ENCODE measurements at places on chromosomes 12 and 14.

- no peak for DNase-seq
Observed at GRCh38 chr14:91523972-91524371, 13.9 kb upstream of the PPP4R3A start.

DNA sequence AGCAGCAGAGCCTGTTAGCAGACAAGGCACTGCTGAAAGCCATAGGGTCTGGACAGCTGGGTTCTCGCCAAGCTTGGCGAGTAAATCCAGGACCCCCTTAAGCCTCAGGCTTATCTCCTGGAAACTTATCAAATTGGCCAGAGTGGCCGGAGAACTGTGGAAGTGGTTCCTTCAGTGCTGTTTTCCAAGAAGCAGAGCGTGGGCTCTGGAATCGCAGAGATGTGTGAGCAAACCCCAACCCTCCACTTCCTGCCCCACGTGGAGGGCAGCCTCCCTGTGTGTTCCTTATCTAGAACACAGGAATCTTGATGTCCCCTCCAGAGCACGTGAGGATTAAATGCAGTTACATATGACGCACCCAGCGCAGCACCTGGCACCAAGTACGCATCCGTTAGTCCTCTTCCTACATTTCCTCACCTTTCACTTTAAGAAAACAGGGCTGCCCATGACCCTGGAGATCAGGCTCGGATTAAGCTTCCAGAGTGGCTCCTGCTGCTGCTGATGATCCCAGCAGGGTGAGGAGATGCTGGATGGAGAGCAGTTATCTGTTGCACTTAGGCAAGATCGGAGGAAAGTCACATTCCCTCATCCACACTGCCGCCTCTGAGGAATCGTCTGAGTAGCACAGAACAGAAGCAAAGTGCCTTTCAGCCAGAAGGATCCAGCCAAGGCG is 35.0 kb downstream of the MMAB start:
- no peak for DNase-seq

DNA sequence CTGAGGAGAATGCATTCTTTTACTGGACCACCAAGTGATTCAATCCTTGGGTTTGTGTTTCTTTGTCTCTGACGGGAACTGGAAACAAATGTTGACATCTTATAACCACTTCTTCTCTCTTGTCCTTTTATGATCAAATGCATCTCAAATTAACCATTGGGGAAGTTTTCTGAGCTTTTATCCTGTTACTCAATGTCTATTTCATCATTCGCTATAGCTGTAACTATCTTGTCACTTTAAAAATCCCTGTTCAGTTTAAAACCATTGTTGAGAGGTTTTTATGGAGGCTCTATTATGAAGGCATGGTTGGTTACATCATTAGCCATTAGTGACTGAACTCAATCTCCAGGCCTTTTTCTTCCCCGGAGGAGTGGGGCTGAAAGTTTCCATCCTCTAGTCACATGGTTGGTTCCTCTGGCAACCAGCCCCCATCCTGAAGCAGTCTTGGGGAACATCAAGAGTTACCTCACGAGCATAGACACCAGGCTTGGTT is 2.7 kb upstream of the CLEC6A start:
- DNase-seq: no peak

DNA sequence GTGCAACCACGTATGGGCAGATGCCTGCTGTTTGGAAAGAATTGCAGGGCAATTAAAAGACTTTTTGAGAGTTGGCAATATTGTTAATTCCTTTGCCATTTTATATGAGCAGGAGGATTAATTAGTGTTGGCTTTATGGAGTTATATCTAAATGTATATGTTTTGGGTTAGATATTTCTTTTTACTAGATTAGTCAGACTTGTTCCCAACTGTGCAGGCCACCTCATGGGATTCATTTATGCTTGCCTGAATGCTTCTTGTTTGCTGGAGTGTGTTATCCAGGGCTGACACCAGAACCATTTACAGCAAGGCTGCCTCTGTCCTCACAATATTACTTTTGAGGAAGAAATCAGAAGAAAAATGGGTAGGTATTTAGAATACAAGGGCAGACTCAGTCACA is 192.5 kb downstream of the KTN1 start:
- no peak for DNase-seq

- no peak for DNase-seq
Observed at GRCh38 chr14:56333359-56334292, 215.4 kb downstream of the PELI2 start.

DNA sequence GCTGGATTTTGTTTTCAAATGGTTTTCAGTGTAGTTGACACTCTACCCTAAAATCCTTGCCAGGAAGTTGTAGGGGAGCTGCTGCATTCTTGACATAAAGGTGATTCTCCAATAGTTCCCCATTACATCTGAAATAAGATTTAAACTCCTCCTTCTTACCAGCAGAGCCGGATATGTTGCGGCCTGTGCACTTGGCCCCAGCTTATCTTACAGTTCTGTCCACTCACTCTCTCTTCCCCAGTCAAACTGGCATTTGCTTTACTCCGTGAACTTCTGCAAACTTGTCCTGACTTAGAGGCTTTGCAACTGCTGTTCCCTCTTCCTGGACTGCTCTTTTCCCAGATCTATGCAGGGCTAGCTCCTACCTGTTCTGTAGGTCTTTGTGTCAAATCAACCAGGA is 929.5 kb downstream of the VRK1 start:
- no peak for DNase-seq

- no peak for DNase-seq
Observed at GRCh38 chr12:65655074-65655493, 169.2 kb upstream of the HMGA2 start.

DNA sequence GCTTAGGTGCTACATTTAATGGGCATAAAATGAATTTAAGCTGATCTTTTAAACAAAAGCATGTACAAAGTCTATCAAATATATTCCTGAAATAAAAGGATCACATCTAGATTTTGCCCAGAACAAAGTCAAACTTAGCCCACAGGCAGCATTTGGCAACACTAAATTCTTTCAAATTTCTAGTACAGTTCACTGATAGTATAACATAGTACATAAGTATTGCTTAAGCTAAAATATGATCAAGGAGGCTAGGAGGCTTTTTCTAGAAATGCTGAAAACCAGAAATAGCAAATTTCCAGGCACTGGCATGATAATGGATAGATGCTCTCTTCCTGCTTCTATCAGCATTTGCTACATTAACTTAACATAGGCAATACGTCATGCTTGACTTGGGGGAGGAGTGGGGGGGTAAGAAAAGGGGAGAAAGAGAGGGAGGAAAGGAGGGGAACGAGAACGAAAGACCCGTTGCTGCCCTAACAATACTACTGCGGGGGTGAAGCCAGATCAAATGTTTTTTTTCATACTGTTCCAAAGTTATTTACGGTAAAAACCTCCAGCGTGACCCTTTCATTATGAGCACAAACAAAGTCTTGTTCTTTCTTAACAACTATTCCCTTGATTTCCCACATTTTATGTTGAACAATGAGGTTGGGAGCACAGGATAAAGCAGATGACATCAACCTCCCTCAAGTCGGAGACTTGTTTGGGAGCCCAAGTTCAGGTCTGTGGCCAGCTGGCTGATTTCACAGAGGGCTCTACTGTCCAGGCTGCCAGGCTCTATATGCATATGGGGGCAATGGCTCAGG is 10.6 kb downstream of the TMED10 start:
- peak; percentile 89 for DNase-seq
